Upper lobe of left lung (tissue), 6 donors: ENCODE measurements at places on chromosomes 7 and 10. TPM values are rescaled to one million over a fixed set of nuclear protein-coding genes. Genes with fewer than 3 reads are reported as not detected.

- no peak for DNase-seq
Observed at GRCh38 chr10:113433711-113434110, 119.1 kb upstream of the HABP2 start.

DNA sequence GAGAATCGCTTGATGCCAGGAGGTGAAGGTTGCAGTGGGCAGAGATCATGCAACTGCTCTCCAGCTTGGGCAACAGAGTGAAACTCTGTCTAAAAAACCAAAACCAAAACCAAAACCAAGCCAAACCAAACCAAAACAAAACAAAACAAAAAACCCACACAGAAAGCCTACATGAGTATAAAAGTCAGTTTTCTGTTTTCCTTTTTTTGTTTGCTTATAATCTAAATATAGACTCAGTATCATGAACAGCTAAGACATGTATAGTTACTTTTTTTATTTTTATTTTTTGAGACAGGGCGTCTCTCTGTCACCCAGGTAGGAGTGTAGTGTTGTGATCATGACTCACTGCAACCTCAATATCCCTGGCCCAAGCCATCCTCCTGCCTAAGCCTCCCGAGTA lies 16.8 kb upstream of the MTPN start:
- no peak for DNase-seq

The SOSTDC1 gene
- total RNA-seq: 7.9 TPM

DNA sequence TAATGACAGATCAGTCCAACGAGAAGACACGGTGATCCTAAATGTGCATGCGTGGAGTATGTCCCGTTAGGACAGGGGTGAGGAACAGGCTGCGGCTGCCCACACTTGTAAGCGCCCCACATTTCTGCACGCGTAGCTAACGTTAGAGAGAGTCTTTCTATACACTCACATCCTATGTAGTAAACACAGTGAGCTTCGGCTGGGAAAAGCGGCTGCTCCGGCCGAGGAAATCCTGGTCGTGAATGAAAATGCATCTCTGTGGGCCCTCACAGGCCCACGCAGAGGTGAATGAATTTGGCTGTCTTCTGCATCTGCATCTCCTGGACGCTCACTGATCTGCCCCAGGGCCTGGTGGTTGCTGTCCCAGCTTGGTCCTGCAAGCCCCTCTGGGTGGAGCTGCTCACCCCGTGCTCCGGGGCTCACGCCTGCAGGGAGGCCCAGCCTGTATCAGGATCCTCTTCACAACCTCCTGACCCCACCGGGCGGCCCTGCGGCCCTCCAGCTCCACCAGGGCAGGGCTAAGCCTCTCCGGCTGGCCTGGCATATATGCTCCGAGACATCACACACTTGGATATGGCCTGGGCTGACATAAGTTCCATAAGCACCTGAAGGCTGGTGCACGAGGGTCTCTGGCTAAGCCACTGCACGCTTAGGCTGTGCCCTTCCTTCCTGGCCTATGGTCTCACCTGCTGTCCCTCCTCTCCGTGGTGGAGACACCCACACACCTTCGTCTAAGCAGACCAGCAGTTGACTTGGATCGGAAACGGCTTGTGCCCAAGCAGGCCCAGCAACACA lies 117.9 kb upstream of the DIP2C start:
- DNase-seq: no peak

DNA sequence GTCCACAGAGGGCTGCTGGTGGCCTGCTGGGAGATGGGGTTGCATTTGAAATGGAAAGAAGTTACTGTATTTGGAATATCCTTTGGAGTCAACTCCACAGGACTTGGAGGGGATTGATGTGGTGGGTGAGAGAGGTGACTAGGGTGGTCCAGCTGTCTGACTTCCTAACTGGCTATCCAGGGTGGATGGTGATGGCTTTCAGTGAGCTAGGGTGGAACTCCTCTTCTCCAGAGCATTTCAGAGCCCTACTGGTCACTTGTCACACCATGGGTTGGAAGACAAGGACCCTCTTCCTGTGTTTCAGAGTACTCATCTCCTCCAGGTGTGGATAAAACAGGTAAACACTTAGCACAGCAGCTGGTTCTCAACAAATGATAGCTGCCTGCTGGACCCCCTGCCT lies 3.3 kb upstream of the ADAMTS14 start:
- no peak for DNase-seq

GRCh38 chr10:114026189-114027040 lies 17.3 kb upstream of the ADRB1 start:
- DNase-seq: peak; percentile 50

- no peak for DNase-seq
Observed at GRCh38 chr10:23192712-23193434, 761 bp downstream of the PTF1A start.

- DNase-seq: no peak
Observed at GRCh38 chr10:87068281-87068680, 26.4 kb downstream of the GLUD1 start.

DNA sequence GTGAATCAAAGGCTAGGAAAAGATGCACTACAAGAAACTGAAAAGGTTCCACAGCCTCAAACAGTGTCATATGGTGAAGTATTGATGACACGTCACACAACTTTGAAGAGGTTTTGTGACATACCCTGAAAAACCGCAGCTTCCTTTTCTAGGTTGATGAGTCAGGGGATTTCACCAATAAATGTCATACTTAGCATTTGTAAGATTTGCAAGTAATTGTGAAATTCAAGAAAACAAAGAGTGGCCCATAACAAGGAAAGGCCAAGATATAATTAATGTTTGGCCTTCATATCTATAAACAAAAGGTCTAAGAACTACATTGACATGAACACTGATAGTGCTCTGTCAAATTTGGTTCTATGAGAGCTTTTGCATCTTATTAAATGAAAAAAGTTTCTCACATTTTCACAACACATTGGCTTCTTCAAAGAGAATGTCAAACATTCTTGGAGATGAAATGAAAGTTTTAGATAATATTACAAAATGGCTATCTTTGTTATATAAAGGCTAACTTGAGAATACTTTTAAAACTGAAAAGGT lies 62.0 kb upstream of the NAMPT start:
- DNase-seq: peak; percentile 36

The MAGI2 gene
- 10.8 TPM for total RNA-seq

DNA sequence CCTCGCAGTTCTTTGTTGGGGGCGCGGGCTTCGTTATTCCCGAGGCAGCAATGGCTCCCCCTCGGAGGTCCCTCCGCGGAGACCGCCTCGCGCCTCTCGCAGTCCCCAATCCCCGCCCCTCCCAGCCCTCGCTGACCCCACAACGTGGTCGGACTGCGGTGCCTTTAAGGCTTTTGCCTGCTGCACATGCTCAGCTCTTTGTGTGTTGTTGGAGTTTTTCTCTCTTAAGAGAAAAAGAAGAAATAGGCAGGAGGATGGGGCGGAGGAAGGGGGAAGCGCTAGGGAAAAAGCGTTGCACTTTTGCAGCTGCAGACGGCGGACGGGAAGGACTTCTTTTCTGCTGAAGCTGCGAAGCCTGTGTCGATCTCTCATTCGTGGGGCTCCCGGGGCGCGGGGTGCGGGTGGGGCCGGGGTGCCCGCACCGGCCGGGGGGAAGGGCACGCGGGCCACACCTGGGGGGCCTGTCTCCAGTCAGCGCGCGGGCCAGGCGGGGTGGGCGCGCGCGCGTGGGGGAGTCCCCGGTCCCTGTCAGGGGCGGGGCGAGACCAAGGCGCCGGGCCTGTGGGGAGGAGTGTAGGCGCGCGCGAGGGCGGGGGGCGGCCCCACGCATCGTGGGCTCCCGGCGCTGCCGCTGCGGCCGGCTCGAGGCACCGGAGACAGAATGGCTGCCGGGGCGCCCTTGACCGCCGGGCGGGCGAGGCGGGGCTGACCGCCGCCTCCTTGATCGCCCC lies 445 bp upstream of the ATRNL1 start:
- peak; percentile 69 for DNase-seq

The SEMA3C gene
- 53.5 TPM for total RNA-seq

DNA sequence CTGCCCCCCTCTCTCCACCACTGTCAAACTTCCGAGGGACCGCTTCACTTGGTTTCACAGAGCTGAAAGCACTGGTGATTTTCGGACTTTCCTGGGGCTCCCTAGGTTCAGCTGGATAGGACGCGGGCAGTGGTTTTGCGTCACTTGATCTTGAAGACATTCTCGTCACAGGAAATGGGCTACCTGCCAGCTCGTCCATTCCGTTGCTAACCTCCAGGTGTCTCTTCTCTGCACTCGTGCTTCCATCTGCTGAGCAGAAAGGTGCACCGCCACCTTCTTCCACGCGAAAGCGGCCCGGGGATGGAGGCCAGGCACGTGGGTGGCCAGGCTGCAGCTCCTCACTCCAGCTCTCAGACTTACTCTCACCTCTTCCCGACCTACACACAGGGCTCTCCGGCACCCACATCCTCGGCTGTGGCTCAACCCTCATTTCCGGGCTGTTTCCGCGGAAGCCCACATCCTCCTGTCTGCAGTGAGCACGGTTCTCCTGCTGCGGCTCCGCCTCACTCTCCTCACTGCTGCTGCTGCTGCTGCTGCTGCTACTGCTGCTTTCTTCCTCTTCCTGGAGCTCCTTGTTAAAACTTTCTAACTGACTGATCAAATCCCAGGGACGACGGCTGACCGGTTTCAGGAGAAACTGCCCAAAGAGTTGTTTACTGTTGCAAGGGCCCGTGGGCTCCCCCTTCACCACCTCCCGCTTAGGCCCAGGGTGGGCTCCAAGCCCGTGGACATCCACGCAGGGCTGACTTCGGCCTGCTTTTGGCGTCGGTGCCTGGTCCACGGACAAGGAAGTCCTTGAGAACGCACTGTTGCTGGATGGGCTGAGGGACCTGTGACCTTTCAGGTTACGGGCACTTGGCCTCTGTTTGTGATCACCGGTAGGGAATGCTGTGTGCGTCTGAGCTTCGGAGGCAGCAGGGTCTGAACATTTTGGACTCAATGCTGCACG lies 32.1 kb downstream of the JCAD start:
- DNase-seq: peak; percentile 81

- DNase-seq: no peak
Observed at GRCh38 chr7:158707610-158708009, 3.0 kb upstream of the NCAPG2 start.

GRCh38 chr7:64625114-64626082 lies 40.5 kb upstream of the ZNF107 start:
- DNase-seq: no peak

The IQUB gene
- total RNA-seq: 7.3 TPM

- no peak for DNase-seq
Observed at GRCh38 chr7:18901351-18901750, 216.1 kb downstream of the TWIST1 start.
